ELF-1 (cell line): ENCODE measurements at places on chromosomes 4 and X.

DNA sequence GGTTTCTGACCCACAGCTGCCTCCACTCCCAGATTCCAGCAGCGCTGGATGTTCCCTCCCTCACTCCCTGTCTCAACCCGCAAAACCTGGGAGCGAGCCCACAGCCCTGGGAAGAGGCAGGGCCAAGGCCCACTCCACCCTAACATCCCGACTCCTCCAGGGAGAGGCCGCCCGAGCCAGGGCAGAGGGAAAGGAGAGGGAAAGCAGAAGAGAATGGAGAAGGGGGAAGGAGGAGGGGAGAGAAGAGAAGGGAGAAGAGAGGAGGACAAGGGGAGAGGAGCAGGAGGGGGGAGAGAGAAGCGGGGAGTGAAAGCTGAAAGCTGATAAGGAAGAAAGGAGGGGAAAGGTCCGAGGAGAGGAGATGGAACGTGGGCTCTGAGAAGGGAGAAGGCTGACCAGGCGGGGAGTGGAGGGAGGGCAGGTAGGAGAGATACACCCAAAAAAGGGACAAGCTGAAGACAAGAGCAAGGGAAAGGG lies 120.2 kb upstream of the PJA1 start:
- DNase-seq: peak; percentile 48

- no peak for DNase-seq
Observed at GRCh38 chr4:8279321-8280157, 10.0 kb downstream of the HTRA3 start.

- no peak for DNase-seq
Observed at GRCh38 chr4:88975958-88976774, 80.8 kb downstream of the FAM13A start.

GRCh38 chr4:183118585-183118984 lies 19.5 kb downstream of the WWC2 start:
- peak; percentile 58 for DNase-seq

- no peak for DNase-seq
Observed at GRCh38 chrX:15664487-15665444, at the start of gene CLTRN. TSS of gene CLTRN (minus strand) at chrX:15664805. CDS start at chrX:15664775, 30 bp downstream.

GRCh38 chrX:20594985-20595384 lies 328.3 kb upstream of the RPS6KA3 start:
- DNase-seq: peak; percentile 55

- no peak for DNase-seq
Observed at GRCh38 chr4:56648021-56648823, 32.9 kb downstream of the HOPX start.

DNA sequence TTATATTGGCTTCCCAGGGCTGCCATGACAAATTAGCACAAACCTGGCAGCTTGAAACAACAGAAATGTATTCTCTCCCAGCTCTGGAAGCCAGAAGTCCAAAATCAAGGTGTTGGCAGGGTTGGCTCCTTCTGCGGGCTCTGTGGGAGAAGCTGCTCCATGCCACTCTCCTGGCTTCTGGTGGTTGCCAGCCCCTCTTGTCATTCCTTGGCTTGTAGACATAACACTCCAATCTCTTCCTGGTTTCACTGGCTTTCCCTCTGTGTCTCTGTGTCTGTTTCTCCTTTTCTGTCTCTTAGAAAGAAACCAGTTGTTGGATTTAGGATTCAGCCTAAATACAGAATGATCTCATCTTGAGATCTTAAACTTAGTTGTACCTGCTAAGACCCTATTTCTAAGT lies 85.5 kb downstream of the USP46 start:
- DNase-seq: no peak

GRCh38 chr4:117654079-117654478 lies 380.2 kb upstream of the NDST3 start:
- DNase-seq: no peak

GRCh38 chr4:148540622-148541326 lies 98.6 kb upstream of the NR3C2 start:
- DNase-seq: no peak

DNA sequence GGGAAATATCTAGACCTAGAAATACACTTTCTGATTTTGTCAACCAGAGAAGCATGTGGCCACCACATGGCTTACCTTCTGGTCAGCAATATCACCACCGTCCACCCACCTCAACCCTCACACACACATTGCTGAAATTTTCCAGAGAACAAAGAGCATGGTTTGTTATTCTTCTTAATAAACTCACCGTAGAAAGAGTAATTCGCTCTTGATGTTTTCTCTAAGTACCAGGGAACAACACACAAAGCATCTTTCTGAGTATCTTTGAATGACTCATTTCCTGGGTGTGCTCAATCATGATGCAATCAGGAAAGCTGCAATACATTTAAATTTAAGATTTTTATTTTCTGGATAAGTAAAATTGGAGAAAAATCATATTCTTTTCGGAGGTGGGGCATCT lies 24.7 kb upstream of the LRAT start:
- DNase-seq: no peak

DNA sequence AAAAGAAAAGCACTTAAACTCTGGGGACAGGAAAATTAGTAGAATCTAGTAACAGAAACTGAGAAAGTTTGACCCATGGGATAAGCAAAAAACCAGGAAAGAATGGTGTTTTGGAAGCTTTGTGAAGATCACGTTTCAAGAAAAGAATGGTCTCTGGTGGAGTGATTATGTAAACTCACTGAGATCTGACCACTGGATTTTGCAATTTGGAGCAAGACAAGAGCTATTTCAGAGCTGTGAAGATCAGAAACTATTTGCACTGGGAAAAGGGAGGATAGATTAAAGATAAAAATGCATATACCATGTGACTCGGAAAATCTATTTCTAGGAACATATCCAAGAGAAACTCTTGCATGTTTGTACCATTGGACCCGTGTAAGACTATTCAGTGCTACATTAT lies 4.3 kb downstream of the TMPRSS11D start:
- DNase-seq: no peak
